Inflammatory macrophage treated with lipopolysaccharide for 1 hour (primary cell): ENCODE measurements at places on chromosomes 5 and 9.

DNA sequence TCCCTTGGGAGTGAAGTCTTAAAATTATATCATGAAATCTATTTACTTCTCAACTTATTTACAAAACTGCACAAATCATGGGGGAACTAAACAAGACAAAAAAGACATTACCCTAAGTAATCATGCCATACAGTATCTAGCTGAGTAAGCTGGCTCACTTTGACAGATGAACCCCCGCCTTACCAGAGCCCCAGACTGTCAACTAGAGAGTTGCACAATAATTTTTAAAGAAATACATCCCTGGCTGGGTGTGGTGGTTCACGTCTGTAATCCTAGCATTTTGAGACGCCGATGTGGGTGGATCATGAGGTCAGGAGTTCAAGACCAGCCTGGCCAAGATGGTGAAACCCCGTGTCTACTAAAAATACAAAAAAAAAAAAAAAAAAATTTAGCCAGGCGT lies 62.3 kb downstream of the LPAR1 start:
- DNase-seq, result peak; percentile 65

- DNase-seq, result no peak
Measured at GRCh38 chr5:143231973-143232812, 171.3 kb downstream of the NR3C1 start.

GRCh38 chr5:82100303-82101077 lies 128.7 kb downstream of the ATG10 start:
- peak; percentile 31 for DNase-seq

- no peak for DNase-seq
Measured at GRCh38 chr9:130598188-130598587, 18.8 kb downstream of the FUBP3 start.

DNA sequence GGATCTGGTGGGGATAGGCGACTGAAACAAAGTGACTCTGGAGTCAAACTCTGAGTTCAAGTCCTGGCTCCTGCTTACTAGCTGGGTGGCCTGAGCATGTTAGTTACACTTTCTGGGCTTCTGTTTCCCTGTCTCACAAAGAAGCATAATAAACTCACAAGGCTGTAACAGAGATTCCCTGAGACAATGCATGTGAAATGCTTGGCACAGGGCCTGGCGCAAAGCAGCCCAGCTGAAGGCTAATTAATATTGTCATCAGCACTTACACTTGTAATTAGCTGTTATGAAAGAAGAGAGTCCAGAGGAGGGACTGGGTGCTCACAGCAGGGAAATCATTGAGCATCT lies 64.1 kb upstream of the SPOCK1 start:
- DNase-seq, result no peak

GRCh38 chr9:91150998-91151717 lies 210.6 kb downstream of the AUH start:
- DNase-seq, result peak; percentile 87

DNA sequence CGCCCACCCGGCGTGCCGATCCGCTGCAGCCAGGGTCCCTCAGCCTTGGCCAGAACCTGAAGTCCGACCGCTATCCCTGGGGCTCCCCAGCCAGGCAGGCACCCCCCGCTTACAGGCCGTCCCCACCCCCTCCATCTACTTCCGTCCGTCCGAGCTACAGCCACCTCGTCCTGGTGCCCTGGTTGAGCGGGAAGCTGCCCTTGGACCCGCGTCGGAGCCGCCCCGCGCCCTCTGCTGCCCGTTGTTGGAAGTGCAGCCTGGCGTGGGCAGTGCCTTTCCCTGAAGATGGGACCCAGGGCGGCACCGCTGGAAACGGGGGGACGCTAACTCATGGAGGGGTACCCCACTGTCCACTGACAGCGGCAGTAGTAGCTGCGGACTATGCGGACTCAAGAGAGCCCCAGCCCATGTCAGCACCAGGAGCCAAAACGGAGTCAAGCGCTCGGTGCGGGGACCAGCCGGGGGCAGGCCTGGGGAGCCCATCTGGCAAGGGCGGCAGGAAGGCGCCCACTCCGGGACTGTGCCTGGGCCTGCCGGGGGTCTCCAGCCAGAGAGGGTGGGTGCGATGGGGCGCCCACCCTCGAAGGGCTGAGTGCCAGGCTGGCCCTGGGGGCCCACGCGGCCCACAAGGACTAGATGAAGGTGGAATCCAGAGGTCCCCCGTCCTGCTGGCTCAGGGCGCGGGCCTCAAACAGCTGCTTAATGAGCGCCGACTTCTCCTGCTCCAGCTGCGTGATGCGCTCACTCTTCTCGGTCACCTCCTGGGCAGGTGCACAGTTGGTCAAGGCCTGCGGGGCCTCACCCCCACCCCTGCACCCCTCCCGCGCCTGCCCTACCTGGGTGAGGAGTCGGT lies 6.1 kb downstream of the SAPCD2 start:
- peak; percentile 87 for DNase-seq

DNA sequence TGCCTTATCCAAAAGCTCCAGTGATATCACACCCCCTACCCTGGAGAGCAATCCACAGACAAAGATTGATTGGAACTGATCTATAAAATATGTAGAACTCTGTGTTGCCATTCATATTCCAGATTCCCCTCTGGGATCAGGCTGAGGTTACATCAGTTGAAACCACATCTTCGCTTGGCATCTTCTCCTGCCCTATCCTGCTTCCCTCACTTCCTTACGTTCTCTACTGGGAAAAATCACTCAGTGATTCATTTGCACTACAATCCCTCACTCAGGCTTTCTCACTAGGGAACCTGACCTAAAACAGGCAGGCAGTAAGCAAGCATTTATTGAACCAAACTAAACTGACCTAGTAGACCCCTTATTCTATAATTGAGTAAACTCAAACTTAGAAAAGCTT lies 111.7 kb downstream of the ESM1 start:
- no peak for DNase-seq

GRCh38 chr9:35675732-35676392 lies 2.1 kb downstream of the CA9 start:
- DNase-seq, result no peak

- no peak for DNase-seq
Measured at GRCh38 chr9:120702075-120702474, 12.2 kb downstream of the MEGF9 start.

DNA sequence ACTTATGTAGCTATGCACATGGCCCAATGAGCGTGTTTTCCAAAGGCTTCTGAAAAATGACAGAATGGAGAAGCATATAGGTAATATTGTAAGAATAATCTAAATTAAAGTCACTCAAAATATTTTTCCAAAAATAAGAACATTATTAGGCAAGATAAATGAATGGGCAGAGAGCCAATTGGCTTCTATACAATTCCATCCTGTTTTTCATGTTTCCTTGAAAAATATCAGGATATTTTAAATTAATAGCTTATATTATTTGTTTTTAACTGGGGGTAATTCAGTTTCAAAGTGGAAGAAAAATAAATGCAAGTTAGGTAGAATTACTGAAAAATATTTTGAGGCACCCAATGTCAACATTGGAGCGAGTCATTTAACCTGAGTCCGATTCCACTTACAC lies 183.5 kb downstream of the PLK2 start:
- no peak for DNase-seq

GRCh38 chr9:99713838-99714306 lies 107.8 kb upstream of the NR4A3 start:
- no peak for DNase-seq

DNA sequence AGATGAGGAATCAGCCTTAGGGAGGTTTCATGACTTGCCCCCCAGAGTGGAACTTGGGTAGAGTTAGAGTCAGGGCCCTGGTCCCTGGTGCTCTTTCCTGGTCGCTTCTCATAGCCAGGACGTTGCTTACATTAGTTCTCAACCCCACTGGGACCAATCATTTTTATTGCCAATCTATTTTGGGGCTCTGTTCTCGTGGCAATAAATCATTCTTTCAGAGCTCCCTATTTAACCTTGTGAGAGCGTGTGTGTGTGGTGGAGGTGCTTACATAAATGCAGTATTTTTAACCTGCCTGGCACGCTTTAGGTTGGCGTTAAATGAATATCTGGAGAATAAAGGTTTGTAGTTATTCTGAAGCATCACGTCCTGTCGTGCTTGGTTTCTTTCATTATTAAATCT lies 4.1 kb downstream of the TRIO start:
- DNase-seq, result no peak

- no peak for DNase-seq
Measured at GRCh38 chr5:115282131-115282530, 14.3 kb downstream of the CCDC112 start.
